ENCODE measurements at places on chromosomes 12 and 14.
A peak's percentile ranks its signal among the peaks of the same experiment; 100 is the strongest.

- DNase-seq, result no peak
Measured at GRCh38 chr14:69183735-69184134, 7.6 kb upstream of the EXD2 start.

DNA sequence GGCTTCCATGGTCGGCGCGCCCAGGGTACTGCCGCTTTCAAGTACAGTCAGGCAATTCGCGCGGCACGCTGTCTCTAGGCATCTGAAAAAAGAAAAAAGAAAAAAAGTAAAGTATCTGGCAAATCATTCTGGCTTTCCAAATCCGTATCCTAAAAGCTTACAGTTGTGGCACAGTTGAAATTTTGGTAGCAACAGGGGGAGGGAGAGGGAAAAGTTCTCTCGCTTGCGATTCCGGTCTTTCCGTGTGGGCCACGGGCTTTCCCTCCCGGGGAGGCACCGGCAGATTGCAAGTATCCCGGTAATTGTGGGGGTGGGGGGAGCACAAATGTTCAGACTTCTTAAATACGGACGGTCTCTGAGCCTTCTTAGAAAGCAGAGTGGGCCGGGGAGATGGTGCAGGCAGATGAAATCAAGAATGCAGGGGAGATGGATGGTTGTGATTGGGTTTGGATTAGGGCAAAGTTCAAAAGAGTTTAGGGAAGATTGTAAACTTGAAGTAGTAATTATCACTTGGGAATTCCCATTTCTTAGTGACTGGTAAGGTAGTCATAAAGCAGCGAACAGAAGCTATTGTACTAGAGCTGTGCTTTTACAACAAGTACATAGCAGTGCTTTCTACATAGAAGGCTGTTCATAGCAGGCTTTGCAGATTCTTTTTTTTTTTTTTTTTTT, 1.2 kb downstream of the SOCS2 start:
- peak; percentile 25 for DNase-seq

- DNase-seq, result no peak
Measured at GRCh38 chr12:131799828-131800593, 28.2 kb upstream of the MMP17 start.

- no peak for DNase-seq
Measured at GRCh38 chr14:53767566-53767965, 189.1 kb downstream of the BMP4 start.

DNA sequence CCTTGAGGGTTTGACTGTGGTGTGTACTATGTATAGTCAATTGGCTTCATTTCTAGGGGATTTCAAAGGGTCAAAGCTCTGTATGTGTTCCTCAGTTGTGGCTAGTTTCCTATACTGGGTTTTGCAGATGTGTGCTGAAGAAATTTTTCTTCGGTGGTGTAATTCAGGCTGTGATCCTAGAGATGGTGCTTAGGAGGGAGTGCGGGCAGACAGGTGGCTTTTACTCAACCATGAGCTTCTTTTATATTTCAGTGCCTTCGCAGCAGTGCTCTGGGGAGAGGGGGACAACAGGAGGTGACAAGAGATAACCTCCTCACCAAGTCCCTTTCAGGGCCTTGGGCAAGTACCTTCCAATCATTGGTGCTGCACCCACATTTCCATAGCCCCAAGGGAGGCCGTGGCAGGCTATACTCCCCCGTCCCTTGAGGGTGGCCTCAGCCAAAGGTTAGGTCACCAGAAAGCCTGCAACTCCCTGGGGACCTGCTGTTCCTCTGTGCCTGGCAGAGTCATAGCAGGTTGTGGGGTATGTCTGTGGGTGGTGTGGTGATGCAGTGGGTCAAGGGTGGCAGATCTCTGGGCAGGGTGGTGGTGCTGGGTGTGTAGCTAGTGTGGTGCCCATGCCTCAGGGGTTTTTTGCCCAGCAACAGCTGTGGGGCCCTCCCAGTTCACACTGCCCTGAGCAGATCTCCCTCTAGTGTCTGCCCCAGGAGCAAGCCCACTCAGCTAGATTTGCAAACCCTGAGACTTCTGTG, 37.0 kb upstream of the TMX1 start:
- no peak for DNase-seq

GRCh38 chr14:65492266-65492665, 79.7 kb downstream of the FUT8 start:
- DNase-seq, result no peak

GRCh38 chr12:13197032-13197431, 506 bp downstream of the EMP1 start:
- no peak for DNase-seq

- DNase-seq, result no peak
Measured at GRCh38 chr14:99860219-99860618, 67.0 kb downstream of the EML1 start.

- DNase-seq, result no peak
Measured at GRCh38 chr12:103928682-103929045, 1.5 kb upstream of the HSP90B1 start.

DNA sequence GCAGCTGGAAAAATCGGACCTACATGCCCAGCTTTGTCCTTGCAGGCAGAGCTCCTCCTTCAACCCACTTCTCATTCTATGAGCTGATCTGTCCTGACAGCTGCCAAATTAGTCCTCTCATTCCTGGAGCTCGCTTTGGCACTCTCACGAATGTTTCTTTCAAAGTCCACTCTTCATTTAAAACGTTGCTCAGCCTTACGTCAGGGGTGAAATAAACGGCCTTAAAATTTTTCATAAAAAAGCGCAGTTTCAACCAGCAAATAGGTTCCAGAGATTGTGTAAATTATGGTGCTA, 120.9 kb upstream of the HIF1A start:
- no peak for DNase-seq

DNA sequence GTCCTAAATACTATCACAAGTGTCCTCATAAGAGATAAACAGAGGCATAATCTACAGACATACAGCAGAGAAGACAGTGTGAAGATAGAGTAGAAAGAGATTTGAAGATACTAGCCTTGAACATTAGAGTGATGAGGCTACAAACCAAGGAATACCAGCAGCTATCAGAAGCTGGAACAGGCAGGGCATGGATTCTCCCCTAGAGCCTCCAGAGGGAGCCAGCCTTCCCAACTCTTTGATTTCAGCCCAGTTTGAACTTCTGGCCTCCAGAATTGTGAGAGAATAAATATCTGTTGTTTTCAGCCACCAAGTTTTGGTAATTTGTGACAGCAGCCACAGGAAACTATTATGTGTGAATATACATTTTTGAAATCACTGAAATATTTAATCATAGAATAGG, 47.2 kb downstream of the CCDC91 start:
- no peak for DNase-seq

- no peak for DNase-seq
Measured at GRCh38 chr14:77475432-77476115, 17.7 kb downstream of the AHSA1 start.

GRCh38 chr12:1934831-1935230, 16.4 kb upstream of the CACNA2D4 start:
- no peak for DNase-seq

GRCh38 chr14:81169711-81170103, 51.1 kb downstream of the GTF2A1 start:
- no peak for DNase-seq

- no peak for DNase-seq
Measured at GRCh38 chr12:19624491-19624890, 185.2 kb downstream of the AEBP2 start.

GRCh38 chr12:39935839-39936238, 170.0 kb downstream of the SLC2A13 start:
- DNase-seq, result no peak

- DNase-seq, result no peak
Measured at GRCh38 chr12:22624548-22624869, 462 bp upstream of the ETNK1 start.

DNA sequence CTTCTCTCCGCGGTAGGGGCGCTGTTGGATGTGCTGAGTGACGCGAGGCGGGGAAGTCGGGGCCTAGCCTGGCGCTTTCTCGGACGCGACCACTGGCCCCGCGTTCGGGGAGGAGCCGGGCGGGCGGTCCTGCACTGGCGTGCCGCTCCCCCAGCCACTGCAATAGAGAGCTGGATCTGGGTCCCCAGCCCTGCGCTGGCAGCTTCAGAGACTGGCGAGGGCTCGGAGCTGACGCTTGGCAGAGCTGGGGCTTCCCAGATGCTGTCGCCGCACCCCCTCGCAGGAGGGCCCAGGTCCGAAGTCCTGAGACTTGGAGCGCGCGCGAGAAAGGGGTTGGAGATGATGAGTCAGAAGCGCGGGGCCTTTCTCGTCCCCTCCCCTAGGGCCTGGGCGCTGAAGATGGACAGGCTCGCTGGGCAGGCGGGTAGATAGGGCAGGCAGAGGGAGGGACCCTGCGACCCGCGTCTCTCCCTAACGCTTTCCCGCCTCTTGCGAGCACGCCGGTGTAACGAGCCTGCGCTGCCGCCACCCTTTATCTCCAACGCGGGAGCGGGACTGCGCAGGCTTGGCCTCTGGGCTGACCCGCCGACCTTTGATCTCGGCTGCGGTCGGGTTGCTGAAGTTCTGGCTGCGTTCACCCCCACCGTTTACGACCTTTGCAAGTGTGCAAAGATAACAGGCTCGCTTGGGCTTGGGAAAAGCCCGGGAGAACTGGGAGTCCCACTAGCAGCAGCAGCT, 3.0 kb downstream of the TMEM253 start:
- DNase-seq, result peak; percentile 93

DNA sequence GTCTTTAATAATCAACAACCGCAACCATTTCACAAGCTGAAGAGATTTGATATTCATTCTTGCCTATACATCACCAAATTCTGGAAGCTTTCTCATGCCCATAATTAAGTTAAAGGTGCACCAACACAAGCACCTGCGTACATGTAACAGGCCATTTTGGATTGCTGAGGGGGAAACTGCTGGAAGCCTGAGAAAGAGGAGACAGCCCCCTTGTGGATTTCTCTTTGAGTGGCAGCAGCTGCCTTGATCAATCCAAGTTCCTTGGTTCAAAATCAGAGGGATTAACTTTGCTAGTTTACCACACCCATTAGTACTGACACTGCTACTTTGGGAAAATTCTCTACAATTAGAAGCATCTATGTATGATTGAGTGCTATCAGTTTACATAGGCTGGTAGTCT, 321.1 kb downstream of the NOVA1 start:
- peak; percentile 27 for DNase-seq

GRCh38 chr12:24584032-24584675, 364.7 kb downstream of the BCAT1 start:
- DNase-seq, result no peak

DNA sequence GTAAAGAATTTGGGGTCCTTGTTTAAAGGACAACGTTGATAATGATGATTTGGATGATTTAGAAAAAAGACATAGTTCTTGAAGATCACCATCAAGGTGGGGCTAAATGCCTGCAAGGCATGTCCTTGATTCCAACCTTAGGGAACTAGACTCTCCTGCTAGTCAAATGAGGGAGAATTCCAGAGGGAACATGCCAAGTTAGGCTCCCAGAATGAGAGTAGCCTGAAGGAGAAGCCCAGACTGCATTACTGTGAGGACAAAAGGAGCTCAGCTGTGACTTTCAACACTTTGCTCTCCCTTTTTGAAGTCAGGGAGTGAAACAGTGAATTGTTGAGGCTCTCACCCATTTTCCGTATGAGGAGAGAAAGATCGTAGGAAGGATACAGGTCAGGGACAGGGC, 95.2 kb upstream of the TBX3 start:
- DNase-seq, result no peak

DNA sequence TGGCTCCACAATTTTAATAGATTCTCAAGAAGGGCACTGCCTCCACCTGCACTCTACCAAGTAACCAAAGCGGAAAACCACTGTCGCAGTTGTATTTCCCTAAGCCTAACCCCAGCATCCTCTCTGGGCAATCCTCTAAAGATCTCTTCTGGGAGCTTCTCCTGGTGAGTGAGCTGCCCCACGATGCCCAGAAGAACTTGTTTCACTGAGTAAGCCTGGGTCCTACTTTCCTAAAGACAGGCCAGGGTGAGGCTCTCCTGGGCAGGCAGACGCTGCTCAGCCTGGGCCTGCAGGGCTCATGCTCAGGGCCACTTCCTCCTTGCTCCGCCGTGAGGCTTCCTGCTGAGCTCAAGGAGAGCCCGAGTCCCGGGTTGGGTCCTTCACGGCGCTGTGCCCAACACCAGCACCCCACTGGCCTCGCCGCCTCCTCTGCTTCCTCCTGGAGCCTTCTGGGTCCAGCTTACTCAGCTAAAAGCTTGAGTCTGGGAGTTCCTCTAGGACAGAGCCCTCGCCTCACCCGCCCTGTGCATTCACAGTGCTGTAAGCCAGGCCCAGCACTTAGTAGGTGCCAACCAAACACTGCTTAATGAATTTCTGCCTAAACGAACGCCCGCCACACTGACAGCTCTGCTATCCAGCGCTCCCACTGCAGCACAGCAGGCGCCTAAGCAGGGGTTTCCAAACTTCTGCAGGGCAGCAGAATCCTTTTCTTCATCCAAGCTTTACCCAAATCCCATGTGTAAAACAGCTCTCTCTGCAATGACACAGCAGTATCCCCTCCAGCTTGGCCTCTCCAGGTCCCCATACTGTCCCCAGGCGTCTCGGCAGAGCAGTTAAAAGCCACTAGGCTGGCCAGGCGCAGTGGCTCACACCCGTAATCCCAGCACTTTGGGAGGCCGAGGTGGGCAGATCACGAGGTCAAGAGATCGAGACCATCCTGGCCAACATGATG, 5.7 kb downstream of the RAB35 start:
- DNase-seq, result no peak

DNA sequence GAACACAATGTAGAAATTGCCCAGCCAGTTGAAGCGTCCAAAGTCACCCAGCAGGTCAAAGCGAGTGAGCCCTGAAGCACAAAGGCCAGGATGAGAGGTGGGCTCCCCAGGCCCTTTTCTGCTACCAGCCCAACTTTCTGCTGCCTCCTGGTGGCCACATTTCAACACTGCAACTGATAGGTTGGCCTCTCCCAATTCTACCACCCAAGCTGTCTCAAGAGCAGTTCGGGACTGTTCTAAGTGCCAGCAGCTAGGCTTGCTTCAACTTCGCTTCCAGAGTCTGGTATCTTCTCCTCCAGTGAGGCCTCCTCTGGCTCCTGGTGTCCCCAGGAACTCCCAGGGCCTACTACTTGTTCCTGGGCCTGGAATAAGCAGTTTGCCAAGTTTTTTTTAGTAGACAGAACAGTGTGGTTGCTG, 3.4 kb upstream of the DHH start:
- DNase-seq, result peak; percentile 75

GRCh38 chr14:78455896-78456435, 285.8 kb downstream of the NRXN3 start:
- DNase-seq, result no peak

GRCh38 chr12:59668674-59669073, 72.8 kb downstream of the SLC16A7 start:
- DNase-seq, result no peak

- no peak for DNase-seq
Measured at GRCh38 chr14:105046891-105047282, 18.3 kb downstream of the GPR132 start.

Data from nephron progenitor cell (in vitro differentiated cells).